ENCODE measurements at places on chromosomes 7 and 10. TPM values are rescaled to one million over a fixed set of nuclear protein-coding genes. Genes with fewer than 3 reads are reported as not detected.

TMEM213 gene
- polyA plus RNA-seq: not detected

STRIP2 gene
- polyA plus RNA-seq: 0.92 TPM

JCAD gene
- 71.7 TPM for polyA plus RNA-seq

- H3K4me1 ChIP-seq: no peaks in the 10 kb centered on the region
- H3K27ac ChIP-seq: no peak overlapping the region
- no peaks in the 10 kb centered on the region for H3K27me3 ChIP-seq
- no peak overlapping the region for H3K4me3 ChIP-seq
These were observed 594.1 kb downstream of the GRM8 start for GRCh38 chr7:126658684-126659083.

DNA sequence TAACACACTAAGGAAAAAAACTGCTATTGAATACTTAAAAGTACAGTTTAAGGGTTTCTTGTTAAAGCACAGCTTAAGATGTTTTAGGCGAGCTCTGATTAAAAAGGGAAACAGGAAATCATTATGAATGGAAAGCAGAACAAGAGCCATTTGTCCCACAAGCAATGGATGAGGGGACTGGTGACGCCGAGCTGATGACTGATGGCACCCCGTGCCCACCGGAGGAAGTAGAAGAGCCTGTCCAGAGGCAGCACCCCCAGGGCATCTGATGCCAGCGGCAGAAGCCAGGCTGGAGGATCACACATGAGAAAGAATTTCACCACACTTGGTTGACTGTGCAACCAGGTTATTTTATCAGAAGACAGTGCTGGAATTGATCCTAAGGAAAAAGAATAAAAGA lies 15.0 kb upstream of the INSIG1 start:
- no peak for DNase-seq
- H3K4me3 ChIP-seq: no peak overlapping the region
- H3K27me3 ChIP-seq: no peaks in the 10 kb centered on the region
- H3K36me3 ChIP-seq: no peaks in the 10 kb centered on the region

- H3K27me3 ChIP-seq: no peaks in the 10 kb centered on the region
- no peak for DNase-seq
- H3K4me3 ChIP-seq: no peak overlapping the region
- no peaks in the 10 kb centered on the region for H3K4me1 ChIP-seq
- no peaks in the 10 kb centered on the region for H3K36me3 ChIP-seq
- H3K27ac ChIP-seq: no peak overlapping the region
These were observed 15.9 kb upstream of the CD36 start for GRCh38 chr7:80622541-80622940.

GRCh38 chr7:47383696-47384445 lies 198.0 kb downstream of the TNS3 start:
- no peaks in the 10 kb centered on the region for H3K27me3 ChIP-seq
- peaks cover 15% of the 10 kb centered on the region for H3K4me1 ChIP-seq
- no peak overlapping the region for H3K27ac ChIP-seq
- DNase-seq: no peak
- H3K4me3 ChIP-seq: no peak overlapping the region
- no peaks in the 10 kb centered on the region for H3K36me3 ChIP-seq

GRCh38 chr7:79412915-79413314 lies 40.6 kb downstream of the MAGI2 start:
- H3K36me3 ChIP-seq: no peaks in the 10 kb centered on the region
- no peak for DNase-seq
- no peaks in the 10 kb centered on the region for H3K27me3 ChIP-seq
- H3K4me1 ChIP-seq: peaks cover 3% of the 10 kb centered on the region
- H3K27ac ChIP-seq: no peak overlapping the region
- H3K4me3 ChIP-seq: no peak overlapping the region

GRCh38 chr10:119377958-119378736 lies 164.4 kb downstream of the RGS10 start:
- no peak overlapping the region for H3K4me3 ChIP-seq
- DNase-seq: no peak
- no peak overlapping the region for H3K27ac ChIP-seq
- no peaks in the 10 kb centered on the region for H3K36me3 ChIP-seq
- H3K4me1 ChIP-seq: peaks cover 20% of the 10 kb centered on the region

DNA sequence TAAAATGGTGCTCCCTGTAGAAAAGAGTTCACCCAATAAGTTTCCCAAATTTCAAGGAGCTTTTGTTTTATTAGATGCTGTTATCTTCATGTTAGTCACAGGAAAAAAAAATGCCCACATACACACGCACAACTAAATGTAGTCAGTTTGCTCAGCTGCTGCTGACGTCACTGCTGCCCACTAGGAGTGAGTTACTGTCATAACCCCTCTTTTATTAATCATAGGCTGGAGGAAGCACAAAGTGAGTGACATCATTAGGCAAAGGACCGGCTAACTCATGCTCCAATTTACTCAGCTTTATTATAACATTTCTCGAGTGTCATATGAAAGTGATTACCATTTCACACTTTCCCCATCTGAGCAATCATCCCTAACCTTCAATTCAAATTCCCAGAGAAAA lies 6.7 kb upstream of the INHBA start:
- DNase-seq: no peak
- no peaks in the 10 kb centered on the region for H3K27me3 ChIP-seq
- H3K27ac ChIP-seq: no peak overlapping the region

GRCh38 chr7:154777023-154777422 lies 225.9 kb downstream of the PAXIP1 start:
- H3K4me1 ChIP-seq: no peaks in the 10 kb centered on the region
- H3K4me3 ChIP-seq: no peak overlapping the region
- DNase-seq: no peak
- H3K36me3 ChIP-seq: no peaks in the 10 kb centered on the region
- no peaks in the 10 kb centered on the region for H3K27me3 ChIP-seq

DNA sequence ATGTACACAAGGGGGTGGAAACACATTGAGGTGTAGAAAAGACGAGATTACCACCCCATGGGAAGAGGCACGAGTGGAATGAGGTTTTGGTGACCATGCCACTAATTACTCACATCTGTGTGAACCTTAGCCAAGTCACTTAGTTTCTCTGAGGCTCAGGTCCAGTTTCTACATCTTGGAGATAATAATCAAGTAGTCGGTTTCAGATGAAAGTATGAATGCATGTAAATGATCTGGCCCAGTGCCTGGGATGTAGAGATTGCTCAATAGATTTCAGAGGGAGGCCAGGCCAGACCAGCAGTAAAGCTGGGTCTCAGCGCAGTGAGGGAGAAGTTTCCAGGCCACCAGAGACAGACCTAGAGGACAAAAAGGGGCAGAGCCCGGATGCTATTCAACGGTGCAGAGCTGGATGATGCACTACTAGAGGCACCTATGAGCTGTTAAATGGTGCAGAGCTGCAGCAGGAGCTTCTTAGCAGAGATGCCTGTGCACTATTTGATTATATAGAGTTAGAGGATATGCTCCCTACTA lies 725.1 kb downstream of the GRID1 start:
- no peak overlapping the region for H3K27ac ChIP-seq
- no peaks in the 10 kb centered on the region for H3K27me3 ChIP-seq
- H3K4me3 ChIP-seq: no peak overlapping the region
